ENCODE measurements at places on chromosomes 5 and 9.

DNA sequence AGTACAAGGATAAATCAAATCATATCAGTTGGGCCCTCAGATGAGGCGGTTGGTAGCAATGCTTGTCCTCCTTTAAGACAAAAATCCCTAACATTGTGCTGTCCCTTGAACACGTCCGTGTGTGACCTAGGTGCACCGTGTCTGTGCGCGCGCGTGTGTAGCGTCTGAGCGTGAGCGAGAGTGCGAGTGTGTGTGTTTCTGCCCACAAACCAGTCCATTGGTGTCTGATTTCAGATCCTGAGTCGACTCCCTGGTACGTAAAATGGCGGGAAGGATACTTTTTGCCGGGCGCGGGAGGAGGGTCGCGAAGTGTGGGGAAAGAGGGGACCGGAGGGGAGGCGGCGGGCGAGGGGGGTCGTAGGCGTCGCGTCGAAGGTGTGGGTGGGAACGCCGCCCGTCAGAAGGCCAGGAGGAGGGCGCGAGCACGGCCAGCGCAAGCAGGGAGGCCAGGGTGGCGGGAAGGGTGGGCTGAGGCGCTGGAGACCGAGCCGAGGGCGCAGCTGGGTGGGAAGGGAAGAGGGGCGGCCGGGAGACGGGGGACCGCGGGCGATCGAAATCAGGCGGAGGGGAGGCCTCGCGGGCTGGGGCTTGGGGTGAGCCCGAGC lies 8.9 kb downstream of the OTP start:
- no peak for DNase-seq

DNA sequence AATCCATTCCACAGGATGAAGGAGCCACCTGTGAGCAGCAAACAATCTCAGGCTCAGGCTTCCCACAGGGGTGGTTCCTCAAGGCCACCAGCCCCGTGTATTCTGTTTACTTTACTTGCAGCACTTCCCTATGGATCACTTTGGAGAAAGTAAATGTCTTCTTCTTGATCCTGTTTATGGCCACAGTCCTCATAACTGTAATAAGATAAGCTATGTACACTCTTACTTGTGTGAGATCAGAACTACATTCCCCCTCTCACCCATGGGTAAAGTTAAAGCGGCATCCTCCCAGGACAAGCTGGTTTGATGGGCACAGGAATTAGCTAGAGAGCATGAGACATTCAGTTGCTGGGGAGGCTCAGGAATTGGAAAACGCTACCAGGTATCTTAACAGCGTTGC lies 86.1 kb downstream of the TMEM215 start:
- no peak for DNase-seq

- DNase-seq: no peak
These were observed 170.9 kb downstream of the FRMD3 start for GRCh38 chr9:83367326-83367725.

GRCh38 chr5:33300209-33300742 lies 140.5 kb upstream of the TARS1 start:
- no peak for DNase-seq

DNA sequence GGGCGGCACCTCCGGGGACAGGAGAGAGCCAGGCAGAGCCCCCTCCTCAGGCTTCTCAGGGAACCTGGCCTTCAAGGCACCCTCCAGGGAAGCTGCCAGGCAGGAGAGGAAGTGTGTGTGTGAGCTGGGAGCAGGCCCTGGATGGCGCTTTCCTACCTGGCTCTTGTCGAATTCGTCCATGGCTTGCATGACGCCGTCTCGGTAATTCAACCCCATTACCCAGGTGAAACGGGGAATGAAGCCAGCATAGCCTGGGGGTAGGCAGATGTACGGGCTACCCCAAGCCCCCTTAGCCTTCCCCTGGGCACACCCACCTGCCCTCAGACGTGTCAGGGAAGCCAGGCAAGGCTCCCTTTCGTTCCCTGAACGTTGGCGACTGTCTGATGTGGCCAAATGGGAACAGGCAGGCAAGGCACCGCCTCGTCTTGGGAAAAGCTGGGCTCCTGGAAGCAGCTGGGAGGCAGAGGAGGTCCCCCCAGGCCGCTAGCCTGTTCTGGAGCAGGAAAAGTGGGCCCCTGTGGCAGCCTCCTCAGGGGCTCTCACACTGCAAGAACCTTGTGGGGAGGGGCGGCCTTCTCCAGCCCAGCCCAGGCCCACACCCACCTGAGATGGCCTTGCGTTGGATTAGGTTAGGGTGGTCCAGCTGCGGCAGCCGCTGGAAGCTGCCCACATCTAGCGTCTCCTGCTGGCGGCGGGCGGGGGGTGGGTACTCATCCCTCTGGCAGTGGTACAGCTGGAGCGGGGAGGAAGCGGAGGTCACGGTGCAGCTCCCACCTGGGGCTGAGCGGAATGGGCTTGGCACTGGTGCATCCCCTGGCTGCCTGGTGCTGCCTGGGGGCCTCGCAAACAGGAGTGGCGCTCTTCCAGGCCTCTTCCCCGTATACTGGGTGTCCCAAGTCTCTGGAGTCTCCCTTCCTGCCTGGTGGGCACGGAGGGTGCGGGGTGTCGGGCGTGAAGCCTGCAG lies 3.7 kb downstream of the TUBB4B start:
- DNase-seq: no peak

- no peak for DNase-seq
These were observed 505.1 kb downstream of the CETN3 start for GRCh38 chr5:89904442-89904841.

- no peak for DNase-seq
These were observed 29.3 kb downstream of the GRAMD2B start for GRCh38 chr5:126452477-126452876.

- DNase-seq: no peak
These were observed 18.3 kb downstream of the MARCHF3 start for GRCh38 chr5:127011961-127012644.

DNA sequence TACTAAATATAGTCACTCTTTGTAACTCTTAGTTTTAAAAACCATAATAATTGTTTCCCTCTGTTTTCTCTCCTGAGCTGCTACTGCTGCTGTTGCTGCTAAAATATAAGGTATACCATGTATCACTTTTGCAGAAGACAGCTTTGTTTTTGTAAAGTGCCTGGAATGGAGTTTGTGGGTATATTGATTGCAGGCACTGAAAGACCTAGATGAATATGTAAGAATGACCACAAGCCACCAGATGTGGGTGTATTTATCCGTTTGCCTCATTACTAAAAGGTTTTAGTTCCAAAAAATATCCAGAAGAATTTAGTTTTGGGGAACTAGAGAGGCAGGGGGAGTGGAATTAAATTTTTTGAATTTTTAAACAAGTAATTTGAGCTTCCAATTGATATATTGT lies 151.1 kb upstream of the CDKN2B start:
- no peak for DNase-seq

GRCh38 chr5:90037646-90038045 lies 371.9 kb downstream of the CETN3 start:
- DNase-seq: no peak

Measured in activated T-cell treated with anti-CD3 and anti-CD28 coated beads for 48 hours (primary cell).